Breast epithelium (tissue), 4 donors: ENCODE measurements at places on chromosomes 11 and 22. TPM values are rescaled to one million over a fixed set of nuclear protein-coding genes. Genes with fewer than 3 reads are reported as not detected.

The OR52A5 gene
- total RNA-seq = not detected

The BEST1 gene
- total RNA-seq = 10.1 TPM

The APOBEC3C gene
- total RNA-seq = 6.9 TPM

The MOGAT2 gene
- total RNA-seq = 1.3 TPM

The VPS11 gene
- total RNA-seq = 46.6 TPM

The LARGE1 gene
- total RNA-seq = 27.8 TPM

DNA sequence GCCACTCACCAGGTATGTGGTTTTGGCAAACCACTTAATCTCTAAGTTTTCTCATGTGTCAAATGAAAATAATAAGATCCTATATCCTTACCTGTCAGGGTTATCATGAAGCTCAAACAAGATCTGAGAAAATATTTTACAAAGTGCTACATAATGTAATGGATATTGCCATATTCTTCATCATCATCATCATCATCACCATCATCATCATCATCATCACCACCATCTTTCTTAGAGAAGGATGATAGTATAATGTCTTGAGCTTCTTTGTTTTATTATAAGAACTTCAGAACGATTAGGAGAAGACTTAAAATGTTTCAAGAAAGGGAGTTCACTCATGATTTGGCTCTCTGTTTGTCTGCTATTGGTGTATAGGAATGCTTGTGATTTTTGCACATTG, 72.5 kb upstream of the UCP3 start:
- no peak for DNase-seq

GRCh38 chr11:12168114-12168513, 57.7 kb downstream of the MICAL2 start:
- no peak for DNase-seq

DNA sequence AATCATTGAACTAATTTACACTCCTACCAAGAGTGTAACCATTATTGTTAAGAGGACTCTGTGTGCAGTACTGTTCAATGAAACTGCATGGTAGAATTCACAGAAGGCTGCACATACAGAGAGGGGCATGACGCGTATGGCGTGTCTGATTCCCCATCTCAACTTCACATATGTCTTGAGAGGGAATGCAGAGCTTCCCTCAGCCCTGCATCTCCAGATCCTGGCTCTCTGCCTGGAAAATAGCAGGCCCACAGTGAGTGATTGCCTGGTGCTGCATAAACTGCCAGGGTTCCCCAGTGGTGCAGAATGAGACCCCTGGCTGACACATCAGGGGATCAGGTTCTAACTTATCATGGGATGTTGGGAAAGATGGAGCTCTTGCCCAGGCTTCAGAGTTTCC, 260.2 kb upstream of the ISX start:
- DNase-seq = no peak

DNA sequence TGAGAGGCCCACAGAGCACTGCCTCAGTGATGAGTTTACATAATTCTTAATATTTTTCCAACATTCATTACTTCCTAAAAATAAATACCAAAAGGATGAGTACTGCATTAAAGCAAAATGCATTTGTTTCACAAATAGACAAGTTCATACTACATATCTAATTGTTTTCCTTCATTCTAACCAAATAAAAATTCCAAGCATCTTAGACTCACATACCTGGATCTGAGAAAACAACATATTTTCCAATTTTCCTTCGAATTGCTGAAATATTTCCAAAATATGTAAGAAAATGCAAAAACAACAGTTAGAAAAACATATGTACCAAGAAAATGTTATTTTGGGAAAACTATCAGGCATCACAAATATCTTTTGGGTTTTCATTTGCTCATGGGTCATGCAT, 127.9 kb upstream of the CEP126 start:
- DNase-seq = no peak

- no peak for DNase-seq
These were observed 93.0 kb downstream of the SCN3B start for GRCh38 chr11:123561431-123561800.

DNA sequence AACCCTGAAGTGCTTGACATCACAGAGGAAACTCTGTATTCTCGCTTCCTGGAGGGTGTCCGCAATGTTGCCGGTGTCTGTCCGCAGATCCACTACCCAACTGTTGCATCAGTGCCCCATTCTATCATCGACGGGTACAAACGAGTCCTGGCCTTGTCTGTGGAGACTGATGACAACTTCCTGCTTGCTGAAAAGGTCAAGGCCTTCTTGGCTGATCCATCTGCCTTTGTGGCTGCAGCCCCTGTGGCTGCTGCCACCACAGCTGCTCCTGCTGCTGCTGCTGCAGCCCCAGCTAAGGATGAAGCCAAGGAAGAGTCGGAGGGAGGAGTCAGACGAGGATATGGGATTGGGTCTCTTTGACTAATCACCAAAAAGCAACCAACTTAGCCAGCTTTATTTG, 42.9 kb upstream of the DAGLA start:
- no peak for DNase-seq

DNA sequence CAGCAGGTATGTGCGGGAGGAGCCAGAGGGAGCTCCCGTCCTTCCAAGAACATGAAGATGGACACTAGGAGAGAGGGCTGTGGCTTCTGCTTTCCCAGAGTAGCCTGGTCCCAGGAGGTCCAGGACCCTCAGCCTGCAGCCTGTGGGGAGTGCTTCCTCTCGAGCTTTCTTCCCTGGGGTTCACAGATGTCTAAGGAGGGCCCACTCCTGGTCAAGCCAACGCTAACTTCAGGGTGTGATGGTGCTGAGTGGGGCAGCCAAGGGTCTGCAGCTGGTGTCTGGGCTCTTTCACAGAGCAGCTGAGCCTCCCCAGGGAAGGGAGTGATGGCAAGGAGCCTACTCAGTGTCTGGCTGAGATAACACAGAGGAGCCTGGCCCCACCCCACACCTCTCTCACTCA, 3.3 kb downstream of the POU2F3 start:
- DNase-seq = no peak

GRCh38 chr11:125429174-125429707, 66.8 kb downstream of the FEZ1 start:
- DNase-seq = peak; percentile 40

GRCh38 chr11:62443390-62444235, 24.8 kb downstream of the SCGB1A1 start:
- DNase-seq = no peak

GRCh38 chr11:65856689-65857499, 1.1 kb downstream of the CFL1 start:
- peak; percentile 84 for DNase-seq

GRCh38 chr11:55457641-55458040, 89.9 kb downstream of the OR4A15 start:
- no peak for DNase-seq

DNA sequence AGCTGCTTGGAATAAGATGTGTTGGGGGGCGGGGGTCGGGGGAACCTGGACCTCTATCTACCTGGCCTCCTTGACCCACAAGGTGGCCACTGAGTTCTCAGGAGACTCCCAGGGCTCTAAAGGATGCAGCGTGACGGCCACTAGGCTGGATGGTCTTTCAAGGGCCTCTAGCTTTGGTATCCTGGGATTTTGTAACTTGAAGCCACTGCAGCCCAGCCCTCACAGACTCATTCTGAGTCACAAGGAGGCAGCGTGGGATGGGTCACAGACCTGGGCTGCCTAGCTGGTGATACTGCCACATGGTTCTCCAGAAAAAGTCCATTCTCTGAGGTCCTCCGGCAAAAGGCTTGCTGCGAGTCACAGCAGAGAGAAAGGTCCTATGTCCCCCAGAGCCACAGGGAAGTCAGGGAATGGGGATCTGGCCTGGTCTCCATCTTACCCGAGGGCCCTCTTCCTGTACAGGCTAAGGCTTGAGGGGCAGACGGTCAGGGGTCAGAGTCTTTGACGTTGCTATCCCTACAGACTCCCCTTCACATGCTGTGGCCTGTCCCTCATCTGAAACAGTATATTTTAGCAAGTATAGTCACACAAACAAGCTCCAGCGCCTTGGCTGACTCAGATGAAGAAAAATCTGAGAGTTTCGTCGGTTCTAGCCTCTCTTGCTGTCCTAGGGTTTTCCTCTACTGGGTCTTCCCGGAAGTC, 52.4 kb downstream of the KCNC1 start:
- DNase-seq = no peak

DNA sequence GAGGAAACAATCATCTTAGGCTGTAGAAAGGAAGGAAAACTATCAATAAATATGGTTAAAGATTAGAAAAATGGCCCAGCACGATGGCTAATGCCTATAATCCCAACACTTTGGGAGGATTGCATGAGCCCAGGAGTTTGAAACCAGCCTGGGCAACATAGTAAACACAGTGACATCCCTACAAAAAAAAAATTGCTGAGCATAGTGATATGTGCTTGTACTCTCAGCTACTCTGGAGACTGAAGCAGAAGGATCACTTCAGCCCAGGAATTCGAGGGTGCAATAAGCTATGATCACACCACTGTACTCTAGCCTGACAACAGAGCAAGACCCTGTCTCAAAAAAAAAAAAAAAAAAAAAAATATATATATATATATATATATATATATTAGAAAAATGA, 54.9 kb downstream of the ARFGAP2 start:
- no peak for DNase-seq

- DNase-seq = no peak
These were observed 79.8 kb downstream of the CLPB start for GRCh38 chr11:72354356-72355115.

DNA sequence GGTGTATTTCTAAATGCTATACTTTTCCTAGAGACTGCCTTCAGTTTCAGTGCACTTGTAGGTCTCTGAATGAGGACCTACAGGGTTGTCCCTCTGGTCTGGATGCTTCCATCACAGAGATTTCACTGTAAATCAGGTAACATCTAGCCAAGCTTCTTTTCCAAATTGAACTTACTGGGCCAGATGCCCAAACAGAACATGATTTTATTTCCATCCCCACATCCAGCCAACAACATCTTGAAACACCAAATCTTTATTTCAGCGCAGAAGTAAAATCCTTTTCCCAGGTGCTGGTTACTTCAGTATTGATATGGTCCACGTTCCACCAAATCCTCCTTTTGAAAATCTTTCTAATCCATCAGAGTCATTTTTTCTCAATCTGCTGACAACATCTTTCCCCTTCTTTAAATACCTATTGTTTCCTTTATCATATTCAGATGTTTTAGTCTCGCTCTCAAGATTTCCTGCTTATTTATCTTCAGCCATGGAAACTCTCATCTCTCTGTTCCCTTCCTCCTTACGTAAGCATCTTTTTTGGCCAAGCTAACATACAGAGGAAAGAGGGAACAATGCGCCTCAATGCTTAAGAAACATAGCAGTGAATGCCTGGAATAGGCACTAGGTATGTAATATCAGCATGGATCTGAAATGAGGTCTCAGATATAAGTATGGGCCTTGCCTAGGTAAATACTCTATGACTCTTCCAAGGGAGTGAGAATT, 201.2 kb upstream of the MTNR1B start:
- DNase-seq = no peak

GRCh38 chr11:117814204-117814765, 10.3 kb downstream of the FXYD2 start:
- DNase-seq = no peak

DNA sequence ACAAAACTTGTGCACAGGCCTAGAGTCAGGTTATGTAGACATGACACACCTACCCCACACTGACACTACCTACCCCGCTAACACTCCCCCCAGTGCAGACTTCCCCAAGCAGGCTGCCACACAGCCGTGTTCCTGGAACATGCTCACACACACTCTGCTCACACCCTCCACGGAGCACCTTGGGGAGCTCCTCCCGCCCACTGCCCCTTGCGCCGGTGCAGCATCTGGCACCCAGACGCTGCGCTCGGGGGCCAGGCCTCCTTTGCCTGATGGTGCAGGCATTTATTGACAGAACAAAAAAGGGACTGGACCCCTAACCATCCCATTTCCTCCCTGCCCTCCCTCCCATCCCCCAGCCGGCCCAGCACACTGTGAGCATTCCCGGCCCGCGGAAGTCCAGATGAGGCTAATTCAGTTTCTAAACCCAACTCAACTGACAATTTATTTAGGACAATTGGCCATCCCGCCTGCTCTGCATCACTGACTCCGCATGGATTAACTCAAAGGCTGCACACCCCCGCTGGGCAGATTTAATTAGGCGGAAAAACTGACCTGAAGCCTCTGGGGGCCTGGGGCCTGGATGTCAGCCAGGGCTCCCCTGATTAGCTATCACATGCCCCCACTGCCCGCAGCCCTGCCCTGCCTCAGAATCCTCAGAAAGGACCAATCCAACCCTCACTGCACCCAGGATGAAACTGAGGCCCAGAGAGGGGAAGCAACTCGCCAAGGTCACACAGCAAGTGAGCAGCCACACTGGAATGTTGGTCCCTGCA, 30.1 kb downstream of the KCNC1 start:
- no peak for DNase-seq

DNA sequence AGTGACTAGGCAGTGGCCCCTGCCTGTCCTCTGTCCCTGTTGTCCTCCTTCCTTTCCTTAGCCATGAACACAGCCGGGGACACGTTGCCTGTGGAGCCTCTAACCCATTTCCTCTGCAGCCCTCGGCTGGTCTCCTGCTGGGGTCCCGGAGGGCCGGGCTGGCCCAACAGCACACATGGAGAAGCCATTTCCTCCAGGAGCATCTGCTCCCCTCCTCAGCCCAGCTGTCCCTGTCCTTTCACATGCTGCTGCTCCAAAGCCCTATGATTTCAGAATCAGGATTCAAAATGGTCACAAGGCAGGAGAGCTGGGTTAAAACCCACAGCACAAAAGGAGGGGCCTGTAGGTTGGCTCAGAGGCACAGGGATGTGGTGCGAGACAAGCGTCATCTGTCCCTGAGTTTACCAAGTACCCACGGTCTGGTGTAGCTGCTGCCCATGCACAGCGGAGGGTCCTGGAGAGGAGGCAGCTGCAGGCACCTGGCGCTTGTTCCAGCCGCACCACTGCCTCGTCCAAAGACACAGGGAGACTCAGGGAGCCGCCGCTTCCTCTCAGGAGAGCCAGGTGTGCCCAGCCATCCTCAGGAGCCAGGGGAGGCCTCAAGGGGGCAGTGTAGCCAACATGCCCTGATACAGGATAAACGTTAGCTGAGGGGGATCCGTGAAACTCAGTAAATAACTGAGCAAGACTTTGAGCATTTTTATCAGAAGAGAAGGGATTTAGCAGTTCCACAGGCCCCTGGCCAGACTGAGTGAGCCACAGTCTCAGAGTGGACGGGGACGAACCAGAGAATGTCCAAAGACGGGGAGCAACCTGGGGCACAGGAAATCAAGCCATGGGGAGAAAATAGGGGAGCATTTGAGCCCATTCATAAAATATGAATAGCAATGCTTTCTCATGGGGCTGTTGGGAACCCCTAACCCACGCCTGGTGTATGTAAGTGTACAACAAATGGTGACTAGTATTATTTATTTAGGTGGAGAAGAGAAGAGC, 3.9 kb upstream of the VSIG10L2 start:
- DNase-seq = peak; percentile 67

DNA sequence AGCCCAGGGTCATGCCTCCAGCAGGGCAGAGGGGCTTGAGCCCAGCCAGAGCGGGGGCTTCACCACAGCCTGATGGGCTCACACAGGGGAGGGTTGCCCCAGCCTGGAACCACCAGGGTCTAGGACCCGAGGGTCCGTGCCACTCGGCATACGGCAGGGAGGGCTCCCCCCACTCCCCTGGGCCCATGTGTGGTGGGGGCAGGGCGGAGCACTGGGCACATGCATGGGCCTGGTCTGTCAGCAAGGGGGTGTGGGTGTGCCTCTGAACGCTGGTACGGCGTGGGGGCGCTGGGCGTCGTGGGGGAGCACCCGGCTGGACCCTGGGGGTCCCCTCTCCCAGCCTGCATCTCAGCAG, 29.3 kb downstream of the MOB2 start:
- DNase-seq = no peak

- DNase-seq = no peak
These were observed 41.1 kb downstream of the BMAL1 start for GRCh38 chr11:13318498-13319295.
